ENCODE measurements at places on chromosomes 5 and 9.

DNA sequence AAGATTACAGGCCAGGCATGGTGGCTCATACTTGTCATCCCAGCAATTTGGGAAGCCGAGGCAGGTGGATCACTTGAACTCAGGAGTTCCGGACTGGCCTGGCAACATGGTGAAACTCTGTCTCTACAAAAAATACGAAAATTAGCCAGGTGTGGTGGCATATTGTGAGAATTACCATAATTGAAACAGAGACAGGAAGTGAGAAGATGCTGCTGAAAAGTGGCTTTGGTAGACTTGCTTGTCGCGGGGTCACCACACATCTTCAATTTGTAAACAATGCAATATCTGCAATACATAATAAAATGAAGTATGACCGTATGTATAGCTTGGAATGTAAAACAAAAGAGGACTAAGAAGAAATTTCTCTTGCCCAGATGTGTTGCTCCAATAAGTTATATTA, 490.5 kb downstream of the GABRG2 start:
- DNase-seq: no peak

GRCh38 chr5:119286511-119287488, 69.0 kb upstream of the TNFAIP8 start:
- no peak for DNase-seq

GRCh38 chr5:1668141-1668721, 131.4 kb downstream of the MRPL36 start:
- peak; percentile 3 for DNase-seq

DNA sequence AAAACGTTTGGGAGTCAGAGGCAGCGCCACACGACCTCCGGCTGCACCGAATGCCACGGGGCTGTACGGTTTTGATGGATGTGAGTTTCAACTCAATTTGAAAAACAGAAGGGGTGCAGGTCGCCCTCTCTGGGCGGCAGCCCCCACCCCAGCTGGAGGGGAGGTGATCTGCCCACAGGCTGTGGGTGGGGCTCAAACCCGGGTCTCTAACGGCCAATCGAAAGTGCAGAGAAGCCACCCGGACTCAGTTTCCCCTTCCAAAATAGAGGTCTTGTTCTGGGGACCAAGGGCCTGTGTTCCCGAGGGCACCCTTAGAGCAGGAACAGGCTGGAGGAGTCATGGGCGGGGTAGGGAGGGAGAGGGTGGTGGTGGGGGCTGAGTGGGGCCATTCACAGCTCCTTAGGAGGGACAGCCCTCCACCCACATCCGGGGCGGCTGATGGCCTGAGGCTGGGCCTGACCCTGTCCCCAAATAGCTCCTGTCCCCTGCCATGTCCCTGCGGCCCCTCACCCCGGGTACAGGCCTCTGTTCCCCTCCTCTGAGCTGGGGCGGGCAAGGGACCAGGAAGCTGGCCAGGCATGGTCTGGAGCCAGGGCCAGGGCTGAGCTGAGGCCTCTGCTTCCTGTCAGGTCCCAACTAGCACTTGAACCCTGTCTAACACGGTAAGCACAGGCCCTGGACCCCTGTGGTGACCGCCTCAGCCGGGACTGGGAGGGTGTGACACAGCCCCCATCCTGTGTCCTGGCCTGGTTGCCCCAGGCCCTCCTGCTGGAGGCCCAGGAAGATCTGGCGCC, 22.6 kb upstream of the NOTCH1 start:
- no peak for DNase-seq

- no peak for DNase-seq
Measured at GRCh38 chr9:29209748-29210291, 1636.5 kb upstream of the C9orf72 start.

DNA sequence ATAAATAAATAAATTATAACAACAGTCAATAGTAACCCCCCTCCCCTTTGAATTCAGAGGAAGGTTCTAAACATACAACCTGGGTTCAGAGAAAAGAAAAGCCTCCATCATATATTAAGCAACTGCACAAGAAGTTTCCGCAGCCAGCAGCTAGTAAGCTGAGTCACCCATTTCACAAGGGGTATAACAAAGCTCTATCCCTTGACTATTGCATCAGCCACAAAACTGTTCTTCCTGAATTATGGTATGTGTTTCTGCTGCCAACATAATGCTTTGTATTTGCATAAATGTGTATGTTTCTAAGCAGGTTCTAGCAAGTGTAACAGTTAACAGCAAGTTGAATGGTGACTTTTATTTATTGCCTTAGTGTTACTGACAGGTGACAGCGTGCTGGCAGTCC, 6.8 kb upstream of the CEP120 start:
- DNase-seq: peak; percentile 96

- DNase-seq: peak; percentile 38
Measured at GRCh38 chr9:96441798-96442445, 8.0 kb upstream of the HABP4 start.

DNA sequence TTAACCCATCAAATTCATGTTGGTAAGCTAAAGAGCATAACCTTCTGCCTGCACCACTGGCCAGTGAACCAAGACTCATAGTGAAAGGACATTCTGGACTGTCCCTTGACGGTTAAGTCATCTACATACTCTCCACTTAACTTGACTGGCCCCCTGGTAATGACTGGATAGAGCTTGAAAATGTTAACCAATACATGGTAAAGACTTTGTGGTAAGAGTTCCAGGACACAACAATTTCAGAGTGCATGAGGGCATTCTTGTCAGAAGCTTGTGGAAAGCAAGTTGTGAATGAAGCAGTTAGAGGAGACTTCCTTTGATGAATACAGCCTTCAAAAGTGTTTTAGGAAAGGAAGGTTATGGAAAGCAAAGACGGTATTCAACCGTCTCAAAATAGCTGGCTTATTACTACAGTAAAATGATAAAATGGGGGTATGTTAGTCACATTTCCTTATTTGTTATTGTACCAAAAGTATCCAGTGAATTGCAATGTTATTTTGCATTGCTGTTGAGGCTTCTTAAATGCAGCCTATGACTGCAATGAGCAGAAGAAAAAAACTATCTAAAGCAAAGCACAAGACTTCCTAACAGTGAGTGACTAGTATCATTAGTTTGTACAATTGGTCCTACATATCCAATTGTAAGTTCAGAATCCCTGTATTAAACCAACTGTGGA, 47.2 kb upstream of the DAB2 start:
- DNase-seq: no peak

GRCh38 chr9:14994738-14995137, 84.5 kb upstream of the FREM1 start:
- DNase-seq: no peak

- DNase-seq: peak; percentile 71
Measured at GRCh38 chr5:37565062-37565670, 186.0 kb downstream of the WDR70 start.

- DNase-seq: no peak
Measured at GRCh38 chr9:34343090-34343489, 13.7 kb downstream of the NUDT2 start.
